ENCODE measurements at places on chromosomes 11 and 22. TPM values are rescaled to one million over a fixed set of nuclear protein-coding genes. Genes with fewer than 3 reads are reported as not detected.

DNA sequence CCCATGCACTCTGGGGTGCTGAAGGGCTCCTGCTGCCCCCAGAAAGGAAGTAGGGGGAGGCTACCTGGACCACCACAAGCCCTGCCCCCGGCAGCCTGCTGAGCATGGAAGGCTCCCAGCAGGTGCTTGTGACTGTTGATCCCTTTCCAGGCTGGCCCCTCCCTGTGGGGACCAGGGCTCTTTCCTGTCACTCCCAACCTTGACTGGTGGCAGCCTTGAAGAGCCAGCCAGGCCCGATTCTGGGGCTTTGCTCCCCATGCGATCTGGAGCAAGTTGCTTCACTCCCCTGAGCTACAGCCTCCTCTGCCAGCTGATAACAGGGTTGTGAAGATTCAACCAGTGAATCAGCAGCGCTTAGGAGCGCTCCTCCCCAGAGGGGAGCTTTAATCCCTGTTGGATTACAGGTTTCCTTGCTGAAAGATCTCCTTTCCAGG, 4.6 kb upstream of the CST6 start:
- no peak for DNase-seq

DNA sequence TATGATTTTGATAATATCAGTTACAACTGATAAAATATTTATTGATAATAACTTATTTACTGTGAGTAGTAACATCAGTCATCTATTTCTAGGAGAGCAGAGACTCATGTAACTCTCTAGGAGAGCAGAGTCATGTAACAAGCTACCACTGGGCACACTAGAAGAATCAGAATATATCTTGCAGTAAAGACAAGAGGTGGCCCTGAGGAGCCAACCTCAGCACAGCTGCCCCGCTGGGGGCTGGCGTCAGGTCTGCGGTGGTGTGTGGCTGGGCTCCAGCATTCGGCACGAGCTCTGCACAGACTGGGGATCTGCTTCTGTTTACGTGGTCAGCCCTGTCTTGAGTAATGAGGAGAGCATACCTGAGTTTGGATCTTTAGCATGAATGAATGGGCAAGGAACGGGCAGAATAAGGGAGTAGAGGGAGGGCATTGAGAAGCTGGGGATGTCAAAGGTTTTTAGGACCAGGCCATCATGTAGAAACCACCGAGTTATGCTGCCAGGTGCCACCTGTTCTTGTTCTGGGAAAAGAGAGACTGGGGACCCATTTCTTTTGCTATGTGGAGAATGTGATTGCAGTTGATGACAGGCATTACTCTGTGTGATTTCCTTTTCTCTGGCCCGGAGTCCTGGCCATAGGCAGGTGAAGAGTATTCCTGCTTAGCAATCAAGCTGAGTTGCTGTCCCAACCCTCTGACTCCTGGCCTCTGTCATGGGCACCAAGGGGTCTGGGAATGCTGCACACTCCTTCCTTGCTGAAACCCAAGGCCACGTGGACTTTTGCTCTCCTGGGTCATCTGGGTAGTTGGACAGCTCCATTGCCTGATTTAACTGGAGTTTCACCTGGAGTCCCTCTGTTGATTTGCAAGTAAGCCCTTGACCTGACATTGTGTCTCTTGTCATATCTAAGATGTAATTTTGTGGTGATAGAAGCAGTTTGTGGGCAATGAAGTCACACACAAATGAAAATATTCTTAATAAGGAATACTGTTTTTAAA, 50.9 kb upstream of the HEPHL1 start:
- DNase-seq = no peak

- no peak for DNase-seq
These were observed 27.2 kb downstream of the PPFIBP2 start for GRCh38 chr11:7540830-7541555.

DNA sequence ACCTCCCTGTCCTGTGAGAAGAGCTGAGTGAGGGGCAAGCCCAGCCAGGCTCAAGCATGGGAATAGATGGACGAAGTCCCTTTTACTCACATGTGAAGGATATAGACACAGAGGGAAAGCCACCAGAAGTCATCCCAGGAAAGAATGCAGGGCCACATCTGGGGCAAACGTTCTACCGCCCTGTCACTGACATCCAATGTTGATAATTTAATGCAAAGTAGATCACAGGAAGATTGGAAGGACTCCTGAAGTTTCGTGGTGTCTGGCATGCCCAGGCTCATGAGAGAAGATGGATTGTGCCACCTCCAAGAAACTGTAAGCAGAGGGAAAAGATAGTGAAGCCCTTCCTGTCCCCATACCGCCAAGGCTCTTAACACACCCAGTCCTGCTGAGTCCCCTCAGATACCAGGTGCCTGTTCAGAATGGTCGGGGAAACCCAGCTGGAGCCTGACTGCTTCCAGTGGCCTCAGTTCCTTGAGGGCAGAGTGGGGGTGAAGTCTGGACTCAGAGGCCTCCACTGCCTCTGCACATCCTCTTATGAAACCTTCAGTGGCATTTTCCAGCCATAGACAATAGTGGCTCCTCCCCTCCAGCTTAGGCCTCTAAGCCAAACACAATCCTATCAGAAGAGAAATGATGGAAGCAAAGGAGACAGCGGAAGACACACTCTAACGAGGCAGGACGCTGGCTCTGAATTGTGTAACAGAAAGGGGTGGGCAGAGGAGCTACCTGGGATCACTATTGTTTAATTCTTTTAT, 7.5 kb upstream of the STK33 start:
- DNase-seq = no peak

- DNase-seq = no peak
These were observed 6.1 kb downstream of the ZNF74 start for GRCh38 chr22:20399866-20400605.

- DNase-seq = no peak
These were observed 909.8 kb downstream of the METTL15 start for GRCh38 chr11:29017941-29018340.

DNA sequence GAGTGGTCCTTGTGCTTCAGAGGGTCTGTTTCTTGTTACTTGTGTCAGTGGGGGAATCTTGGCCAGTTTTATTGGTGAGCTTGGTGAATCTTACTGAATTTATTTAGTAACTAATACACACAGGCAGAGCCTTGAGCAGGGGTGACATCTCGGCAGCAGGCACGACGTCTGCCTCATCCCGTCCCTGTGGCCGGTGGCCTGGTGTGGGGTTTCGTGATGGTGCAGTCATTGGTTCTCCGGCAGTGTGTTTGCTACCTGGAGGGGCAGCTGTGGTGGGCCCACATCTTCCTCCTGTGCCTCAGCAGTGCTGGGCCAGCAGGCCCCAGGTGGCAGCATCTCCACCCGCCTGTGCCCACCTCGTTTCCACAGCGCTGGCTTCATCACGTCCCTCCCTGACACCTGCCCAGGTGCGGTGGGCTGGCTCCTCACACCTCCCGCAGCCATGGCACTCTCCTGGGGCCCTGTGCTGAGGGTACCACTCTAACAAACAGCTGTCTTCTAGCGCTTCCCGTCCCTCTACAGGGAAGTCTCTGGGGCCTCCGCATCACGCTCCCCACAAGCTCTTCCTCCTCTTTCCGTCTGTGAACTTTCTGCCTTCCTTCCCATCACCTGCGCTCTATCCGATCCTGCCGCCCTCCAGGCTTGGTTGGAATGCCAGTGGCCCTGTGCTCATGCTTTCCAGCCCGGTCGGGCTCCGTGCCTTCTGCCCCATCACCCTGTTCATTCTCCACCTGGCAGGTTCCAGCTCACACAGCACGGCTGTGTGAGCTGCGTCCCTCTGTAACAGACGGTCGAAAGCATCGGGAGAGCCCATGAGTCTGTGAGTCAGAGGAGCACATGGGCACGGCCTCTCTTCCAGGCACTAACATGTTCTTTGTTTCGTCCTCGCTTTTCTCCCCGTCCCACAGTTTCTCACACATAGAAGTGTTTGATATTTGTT, 203.4 kb downstream of the TBC1D22A start:
- DNase-seq = peak; percentile 62

GRCh38 chr11:19952116-19952605, 208.1 kb downstream of the DBX1 start:
- no peak for DNase-seq

DNA sequence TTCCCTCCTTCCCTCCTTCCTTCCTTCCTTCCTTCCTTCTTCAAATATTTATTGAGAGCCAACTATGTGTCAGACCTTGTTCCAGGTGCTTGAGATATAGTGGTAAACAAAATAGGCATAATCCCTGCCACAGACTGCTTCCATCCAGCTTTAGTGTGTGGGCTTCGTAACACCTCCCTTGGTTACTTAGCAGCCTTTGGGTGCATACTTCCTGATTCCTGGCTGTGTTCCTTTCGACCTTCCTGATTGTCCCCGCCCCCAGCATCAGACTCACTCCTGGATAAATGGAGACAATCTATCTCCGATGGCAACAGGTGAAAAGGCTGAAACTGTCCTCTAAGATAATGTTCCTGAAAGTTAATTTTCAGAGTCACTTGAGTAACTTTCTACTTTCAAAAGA, 13.5 kb downstream of the CCDC81 start:
- DNase-seq = no peak

DNA sequence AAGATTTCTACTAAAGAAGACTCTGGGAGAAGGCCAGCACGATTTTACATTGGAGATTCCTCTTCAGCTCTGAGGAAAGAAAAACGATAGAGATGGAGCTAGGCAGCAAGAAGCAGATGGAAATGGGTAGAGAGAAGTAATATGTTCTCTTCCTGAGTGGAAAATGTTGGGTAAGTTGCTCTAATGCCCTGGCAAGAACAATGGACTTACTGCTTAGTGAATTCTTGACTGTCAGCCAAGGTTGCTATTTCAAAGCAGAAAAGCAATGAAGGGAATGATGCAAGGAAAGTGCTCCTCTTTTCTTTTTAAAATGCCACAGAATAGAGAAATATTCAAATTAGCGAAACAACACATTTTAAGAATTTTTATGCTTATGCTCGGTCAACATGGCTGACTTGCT, 38.4 kb upstream of the CWF19L2 start:
- DNase-seq = no peak

GRCh38 chr11:118619444-118620197, 12.2 kb downstream of the PHLDB1 start:
- peak; percentile 92 for DNase-seq

DNA sequence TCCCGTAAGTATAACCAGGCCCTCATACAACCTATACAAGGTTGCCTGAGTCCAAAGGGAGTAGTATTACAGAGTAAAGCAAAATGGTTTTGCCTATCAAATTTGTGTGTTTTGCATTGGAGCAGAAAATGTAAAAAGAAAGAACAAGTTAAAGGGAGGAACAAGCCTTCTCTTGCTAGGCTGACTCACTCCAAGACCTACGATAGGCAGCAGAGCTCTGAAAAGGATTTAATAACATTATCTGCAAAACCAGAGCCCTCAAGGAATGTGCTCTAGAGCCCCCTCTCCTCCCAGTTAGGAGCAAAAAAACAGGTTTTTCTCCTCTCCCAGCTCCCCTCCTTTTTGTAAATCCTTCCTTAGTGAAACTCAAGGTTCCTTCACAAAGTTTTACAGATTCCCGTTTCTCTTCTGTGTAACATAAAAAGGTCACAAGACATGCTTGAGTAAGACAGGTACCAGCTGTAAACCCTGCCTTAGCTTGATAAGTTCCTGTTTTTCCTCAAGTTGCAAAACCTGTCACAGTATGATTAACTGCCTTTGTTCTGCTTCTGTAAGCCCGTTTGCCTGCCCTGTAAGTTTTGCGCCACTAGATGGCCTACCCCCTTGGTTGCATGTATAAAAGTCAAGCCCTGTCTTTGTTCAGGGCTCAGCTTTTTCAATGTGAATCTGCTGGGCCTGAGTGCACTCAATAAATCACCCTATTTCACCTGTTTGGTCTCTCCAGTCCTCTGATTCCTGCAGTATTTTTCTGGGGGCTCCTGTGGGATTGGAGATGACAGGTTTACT, 498.2 kb downstream of the KCNA4 start:
- no peak for DNase-seq

DNA sequence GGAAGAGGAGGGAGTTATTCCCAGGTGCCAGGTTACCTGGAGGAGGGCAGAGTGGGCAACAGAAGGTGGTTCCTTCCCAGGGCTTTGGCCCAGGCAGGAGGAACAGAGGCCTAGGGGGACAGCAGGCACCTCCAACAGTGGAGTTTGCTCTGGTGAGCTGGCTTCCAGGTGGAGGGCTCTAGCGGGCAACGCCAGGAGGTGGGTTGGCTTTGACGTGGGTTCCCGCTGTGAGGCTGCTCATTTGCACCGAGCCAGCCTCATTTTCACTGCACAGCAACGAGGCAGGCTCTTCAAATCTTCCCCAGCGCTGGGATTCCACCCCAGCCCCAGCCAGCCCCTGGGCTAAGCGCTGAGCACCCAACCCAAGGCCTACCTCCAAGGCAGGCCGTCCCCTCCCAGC, 8.1 kb downstream of the IGSF9B start:
- no peak for DNase-seq

GRCh38 chr22:36756031-36756430, 19.9 kb downstream of the IFT27 start:
- no peak for DNase-seq

DNA sequence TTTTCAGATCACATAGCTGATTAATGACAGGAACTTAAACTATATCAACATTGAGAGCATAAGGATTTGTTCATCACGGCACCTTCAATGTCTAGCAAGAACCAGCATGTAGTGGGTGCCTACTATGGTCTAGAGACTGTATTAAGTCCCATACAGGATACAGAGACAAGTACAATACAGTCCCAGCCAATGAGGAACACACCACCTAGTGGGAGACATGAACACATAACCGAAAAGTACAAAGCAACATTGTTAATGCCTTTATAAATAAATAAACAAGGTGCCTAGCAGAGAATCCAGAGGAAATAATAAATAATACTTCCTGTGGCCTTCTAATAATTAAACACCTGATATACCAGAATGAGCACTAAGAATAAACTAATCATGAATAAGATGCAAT, 87.7 kb upstream of the OPCML start:
- no peak for DNase-seq

DNA sequence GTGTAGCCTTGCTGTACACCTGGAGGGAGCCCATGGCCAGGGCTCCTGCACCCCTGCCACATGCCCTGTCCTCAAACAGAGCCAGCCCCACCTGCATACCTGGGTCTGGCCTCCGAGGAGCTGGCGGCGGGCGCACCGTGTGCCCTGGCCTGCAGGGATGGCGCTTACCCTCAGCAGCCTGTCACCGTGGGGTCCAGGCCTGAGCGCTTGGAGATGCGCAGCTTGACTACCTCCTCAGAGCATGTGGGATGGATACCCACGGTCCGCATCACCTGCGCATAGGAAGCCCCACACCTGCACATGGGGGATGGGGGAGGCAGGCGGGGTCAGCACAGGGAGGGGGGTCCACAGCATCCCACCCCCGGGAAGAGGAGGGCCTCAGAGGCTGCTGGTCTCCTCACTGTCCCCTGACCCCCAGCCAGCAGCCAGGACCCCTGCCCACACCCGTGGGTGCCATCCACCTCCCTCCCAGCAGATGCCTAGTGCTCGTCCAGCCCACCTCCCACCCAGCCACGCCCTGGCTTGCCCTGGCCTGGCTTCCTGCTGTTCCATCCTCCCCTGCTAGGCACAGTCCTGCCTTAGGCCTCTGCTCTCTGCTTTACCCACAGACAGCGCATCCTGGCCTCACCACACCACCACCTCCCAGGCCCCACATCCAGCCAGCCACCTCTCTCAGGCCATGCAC, 22.4 kb upstream of the GNB1L start:
- DNase-seq = peak; percentile 80

STK33 gene
- total RNA-seq = 6.1 TPM

GLB1L3 gene
- not detected for total RNA-seq

POU2AF2 gene
- not detected for total RNA-seq

TSPAN18 gene
- 65.8 TPM for total RNA-seq

A4GALT gene
- total RNA-seq = 42.2 TPM

SLC6A5 gene
- total RNA-seq = not detected

VWA5A gene
- total RNA-seq = 15.1 TPM

C11orf16 gene
- not detected for total RNA-seq

Data from posterior vena cava (tissue), 2 donors.